H9 (cell line): ENCODE measurements at places on chromosomes 11 and 22. TPM values are rescaled to one million over a fixed set of nuclear protein-coding genes. Genes with fewer than 3 reads are reported as not detected.

OR8J3 gene
- total RNA-seq, result not detected in 2 replicates

DNA sequence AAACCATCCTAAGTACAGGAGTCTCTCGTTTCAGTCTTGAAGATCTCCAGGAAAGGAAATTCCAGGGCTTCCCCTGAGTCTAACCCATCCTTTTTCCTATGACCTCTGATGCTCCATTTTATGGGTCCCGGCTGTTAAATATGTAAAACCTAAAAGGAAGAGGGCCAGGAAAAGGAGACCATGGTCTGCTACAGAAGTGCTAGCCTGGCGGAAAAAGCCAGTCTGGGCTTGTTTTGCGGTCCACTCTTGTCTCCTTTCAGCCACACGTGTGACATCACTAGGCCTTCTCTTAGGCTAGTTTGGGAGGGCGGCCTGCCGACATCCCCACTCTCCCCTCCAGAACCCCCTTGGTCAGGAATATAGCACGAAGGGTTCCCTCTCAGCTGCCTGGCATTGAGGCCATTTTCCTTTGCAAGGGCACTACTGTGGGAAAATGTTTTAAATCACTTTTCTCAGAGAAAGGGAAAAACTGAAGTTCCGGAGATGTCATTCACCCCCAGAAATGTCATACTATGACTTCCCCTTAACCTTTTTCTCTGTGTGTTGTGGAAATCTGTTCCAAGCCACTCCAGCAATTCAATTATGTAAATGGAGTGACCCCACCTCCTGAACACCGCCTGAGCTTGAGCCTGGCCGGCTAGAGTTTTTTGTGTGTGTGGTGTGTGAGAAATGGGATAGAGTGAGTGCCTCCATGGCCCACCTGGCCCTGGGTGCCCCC is 86.9 kb downstream of the UBASH3B start:
- no peaks in the 10 kb centered on the region; the same call in 1 of the 2 replicates for H3K4me1 ChIP-seq
- H3K36me3 ChIP-seq, result no peaks in the 10 kb centered on the region
- no peak overlapping the region for H3K4me3 ChIP-seq
- no peak overlapping the region for H3K27ac ChIP-seq
- DNase-seq, result no peak
- H3K27me3 ChIP-seq, result no peaks in the 10 kb centered on the region

PDE2A gene
- total RNA-seq, result 3.4 and 4.3 TPM in 2 replicates

DNA sequence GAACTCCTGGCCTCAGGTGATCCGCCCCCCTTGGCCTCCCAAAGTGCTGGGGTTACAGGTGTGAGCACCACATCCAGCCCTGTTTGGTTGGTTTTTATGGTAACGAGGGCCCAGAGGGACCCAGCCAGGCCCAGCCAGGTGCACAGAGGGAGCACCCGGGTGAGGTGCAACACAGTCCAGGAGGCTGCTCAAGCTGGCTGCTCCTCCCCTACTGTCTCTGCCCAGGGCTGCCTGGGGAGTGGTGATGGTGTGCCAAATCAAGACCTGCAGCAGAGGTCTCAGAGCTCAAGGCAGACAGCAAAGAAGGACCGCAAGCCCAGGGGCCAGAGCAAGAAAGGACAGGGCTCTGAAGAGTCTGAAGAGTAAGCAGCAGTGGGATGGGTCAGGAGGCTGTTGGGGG is 1.4 kb downstream of the TSGA10IP start:
- H3K4me3 ChIP-seq, result no peak overlapping the region
- no peak overlapping the region for H3K27ac ChIP-seq
- H3K36me3 ChIP-seq, result peaks cover 18% of the 10 kb centered on the region
- H3K27me3 ChIP-seq, result no peaks in the 10 kb centered on the region
- peaks cover 11% of the 10 kb centered on the region for H3K4me1 ChIP-seq

GRCh38 chr11:70604630-70605467 is 206.5 kb downstream of the CTTN start:
- no peak overlapping the region for H3K4me3 ChIP-seq
- peaks cover 6% of the 10 kb centered on the region; the same call in 1 of the 2 replicates for H3K4me1 ChIP-seq
- DNase-seq, result no peak
- no peaks in the 10 kb centered on the region for H3K36me3 ChIP-seq

GRCh38 chr11:1923201-1923956 is 3.9 kb downstream of the TNNT3 start:
- H3K27me3 ChIP-seq, result no peaks in the 10 kb centered on the region
- DNase-seq, result no peak
- no peaks in the 10 kb centered on the region for H3K36me3 ChIP-seq
- H3K4me3 ChIP-seq, result no peak overlapping the region

- no peaks in the 10 kb centered on the region for H3K4me1 ChIP-seq
- H3K27ac ChIP-seq, result no peak overlapping the region
- DNase-seq, result peak; percentile 27
- peaks cover 3% of the 10 kb centered on the region; the same call in 1 of the 2 replicates for H3K27me3 ChIP-seq
Measured at GRCh38 chr11:2806351-2807024, 79.1 kb downstream of the CDKN1C start.

GRCh38 chr22:20391222-20391621 is 2.7 kb upstream of the ZNF74 start:
- DNase-seq, result peak; percentile 12
- no peaks in the 10 kb centered on the region for H3K27me3 ChIP-seq
- H3K36me3 ChIP-seq, result no peaks in the 10 kb centered on the region
- H3K27ac ChIP-seq, result no peak overlapping the region
